ENCODE measurements at places on chromosomes 1 and 21.

DNA sequence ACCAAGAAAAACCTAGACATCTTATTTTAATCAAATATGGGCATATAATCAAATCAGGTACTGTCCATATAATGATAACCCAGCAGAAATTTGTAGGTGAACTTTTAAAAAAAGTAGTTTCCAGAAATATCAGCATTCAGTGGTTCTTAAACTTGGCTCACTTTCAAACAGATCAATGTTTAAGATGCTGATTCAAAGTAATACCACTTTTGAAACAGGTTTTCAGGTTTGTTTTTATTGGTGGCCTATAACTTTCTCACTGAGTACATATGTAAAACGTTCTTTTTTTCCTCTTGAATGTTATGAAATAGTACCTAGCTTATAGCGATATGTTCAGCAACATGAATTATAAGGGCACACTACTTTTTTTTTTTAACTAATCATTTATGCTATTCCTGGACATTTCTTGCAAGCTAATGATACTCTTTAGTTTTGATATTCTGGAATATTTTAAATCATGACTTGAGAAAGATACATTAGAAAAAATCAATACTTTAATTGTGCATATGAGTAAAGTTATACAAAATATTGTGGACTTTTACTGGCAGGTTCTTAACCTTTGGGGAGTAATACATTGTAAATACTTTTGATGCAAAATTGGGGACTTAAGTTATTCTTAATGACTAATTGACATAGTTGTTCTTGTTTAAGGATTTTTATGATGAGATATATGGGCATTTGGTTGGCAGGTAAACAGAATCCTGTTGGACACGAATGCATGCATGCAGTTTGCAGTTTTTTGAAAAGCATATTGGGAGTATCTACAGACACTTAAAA, 3.0 kb downstream of the NFIA start:
- DNase-seq, result no peak

- DNase-seq, result no peak
These were observed 160.7 kb downstream of the PGBD5 start for GRCh38 chr1:230265200-230266115.

GRCh38 chr21:31848326-31848985, 24.4 kb upstream of the HUNK start:
- DNase-seq, result no peak

- DNase-seq, result no peak
These were observed 19.9 kb downstream of the TLR5 start for GRCh38 chr1:223123011-223123610.

- no peak for DNase-seq
These were observed 1.1 kb upstream of the EPS8L3 start for GRCh38 chr1:109764561-109765482.

GRCh38 chr1:237700181-237700580, 190.5 kb downstream of the ZP4 start:
- no peak for DNase-seq

- peak; percentile 50 for DNase-seq
These were observed 42.0 kb downstream of the UBIAD1 start for GRCh38 chr1:11314959-11315358.

All from kidney (tissue), 22 donors.